ENCODE measurements at places on chromosomes 11 and 22.

DNA sequence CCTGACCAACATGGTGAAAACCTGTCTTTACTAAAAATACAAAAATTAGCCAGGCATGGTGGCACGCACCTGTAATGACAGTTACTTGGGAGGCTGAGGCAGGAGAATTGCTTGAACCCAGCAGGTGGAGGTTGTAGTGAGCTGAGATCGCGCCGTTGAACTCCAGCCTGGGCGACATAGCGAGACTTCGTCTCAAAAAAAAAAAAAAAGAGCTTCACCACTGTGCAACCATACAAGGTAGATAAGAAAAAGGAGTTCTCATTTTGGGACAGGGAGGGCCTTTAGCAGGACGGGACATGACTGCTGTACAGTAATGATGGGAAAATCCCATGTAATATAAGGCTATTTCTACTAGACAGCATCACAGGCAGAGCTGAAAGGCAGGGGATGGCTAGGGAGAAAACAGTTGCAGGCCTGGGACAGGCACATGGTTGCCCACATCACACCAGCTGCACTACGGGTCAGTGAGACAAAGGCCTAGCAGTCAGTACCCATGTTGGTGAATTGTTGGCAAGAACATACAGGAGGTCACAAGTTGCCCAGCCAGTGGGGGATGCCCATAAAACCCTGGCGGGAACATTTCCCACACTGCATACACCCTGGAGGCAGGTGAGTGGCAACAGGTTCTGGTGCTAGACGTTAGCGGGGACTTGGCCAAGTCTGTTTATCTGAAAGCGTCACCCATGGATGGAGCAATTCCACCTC is 5.4 kb downstream of the TANGO2 start:
- no peak for DNase-seq

- no peak for DNase-seq
These were observed 56.4 kb downstream of the NECTIN1 start for GRCh38 chr11:119672597-119672996.

DNA sequence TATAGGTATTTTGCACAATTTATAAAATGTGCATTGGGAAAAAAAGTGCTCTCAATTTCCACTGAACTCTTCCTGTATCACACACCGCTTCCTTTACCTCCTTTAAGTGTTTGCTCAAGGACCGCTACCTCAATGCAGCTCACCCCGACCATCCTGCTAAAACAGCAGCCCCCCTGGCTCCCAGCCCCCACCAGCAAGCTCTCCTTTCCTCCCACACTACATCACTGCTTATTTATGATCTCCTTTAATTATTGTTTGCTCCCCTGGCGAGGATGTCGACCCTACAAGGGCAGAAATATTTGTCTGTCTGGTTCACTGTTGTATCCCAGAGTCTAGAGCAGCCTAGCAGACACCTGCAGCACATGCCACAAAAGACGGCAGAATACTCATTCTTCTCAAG is 10.0 kb downstream of the SHANK2 start:
- no peak for DNase-seq

- DNase-seq = no peak
These were observed 87.3 kb upstream of the CTSC start for GRCh38 chr11:88424881-88425280.

DNA sequence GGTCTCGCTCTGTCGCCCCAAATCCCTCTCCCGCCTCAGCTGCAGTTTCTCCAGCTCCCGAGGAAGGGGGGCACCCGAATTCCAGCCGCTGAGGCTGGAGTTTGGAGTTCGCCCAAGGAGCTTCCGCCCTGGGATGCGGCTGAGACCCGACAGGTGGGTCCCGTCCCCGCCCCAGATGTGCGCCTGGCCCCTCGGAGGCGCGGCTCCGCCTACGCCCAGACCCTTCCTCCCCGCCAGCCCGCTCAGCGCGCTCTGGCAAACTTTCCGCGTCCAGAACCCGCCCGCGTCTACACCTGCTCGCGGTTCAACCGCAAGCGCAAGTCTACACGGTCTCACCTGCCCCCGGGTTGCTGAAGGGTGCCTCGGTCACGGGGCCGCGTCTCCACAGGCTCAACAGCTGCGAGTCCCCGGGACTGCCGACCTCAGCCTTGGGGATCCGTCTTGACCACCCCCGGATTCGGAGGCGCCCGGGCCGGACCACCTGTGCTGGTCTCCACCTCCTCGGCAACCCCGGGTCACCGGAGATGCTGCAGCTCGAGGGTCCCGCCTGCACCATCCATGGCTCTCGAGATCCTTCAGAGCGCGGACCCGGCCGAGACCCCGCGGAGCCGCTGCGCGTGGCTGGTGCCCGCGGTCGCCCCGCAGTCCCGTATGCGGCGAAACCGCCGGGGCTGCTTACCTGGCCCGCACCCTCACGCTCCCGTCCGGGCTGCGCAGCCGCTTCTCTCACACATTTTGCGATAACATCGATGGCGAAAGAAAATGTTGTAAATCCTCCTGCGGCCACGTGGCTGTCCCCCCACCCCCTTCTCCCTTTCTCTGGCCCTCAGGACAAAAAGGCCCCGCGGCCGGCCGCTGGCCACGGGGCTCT is 63.6 kb downstream of the NFAM1 start:
- no peak for DNase-seq

DNA sequence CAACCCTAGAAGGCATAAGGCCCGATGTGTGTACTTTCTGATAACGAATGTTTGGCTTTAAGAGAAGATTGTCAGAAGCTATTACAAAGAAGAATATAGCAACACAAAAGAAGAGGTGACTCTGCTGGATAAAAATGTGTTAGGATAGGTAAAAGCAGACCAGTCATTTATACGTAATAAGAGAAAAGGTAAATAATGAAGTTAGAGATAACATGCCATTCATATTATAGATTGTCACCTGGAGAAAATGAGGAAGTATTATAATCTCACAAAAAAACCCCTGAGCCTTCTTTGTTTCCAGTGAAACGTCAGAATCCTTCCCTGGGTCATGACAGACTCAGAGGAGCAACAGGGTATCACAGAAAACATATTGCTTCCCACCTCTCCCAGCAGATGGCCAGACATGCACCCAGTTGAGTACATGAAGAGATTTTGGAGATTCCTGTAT is 36.1 kb downstream of the PPFIA1 start:
- no peak for DNase-seq

- DNase-seq = no peak
These were observed 399.2 kb downstream of the TBC1D22A start for GRCh38 chr22:47161631-47162030.

DNA sequence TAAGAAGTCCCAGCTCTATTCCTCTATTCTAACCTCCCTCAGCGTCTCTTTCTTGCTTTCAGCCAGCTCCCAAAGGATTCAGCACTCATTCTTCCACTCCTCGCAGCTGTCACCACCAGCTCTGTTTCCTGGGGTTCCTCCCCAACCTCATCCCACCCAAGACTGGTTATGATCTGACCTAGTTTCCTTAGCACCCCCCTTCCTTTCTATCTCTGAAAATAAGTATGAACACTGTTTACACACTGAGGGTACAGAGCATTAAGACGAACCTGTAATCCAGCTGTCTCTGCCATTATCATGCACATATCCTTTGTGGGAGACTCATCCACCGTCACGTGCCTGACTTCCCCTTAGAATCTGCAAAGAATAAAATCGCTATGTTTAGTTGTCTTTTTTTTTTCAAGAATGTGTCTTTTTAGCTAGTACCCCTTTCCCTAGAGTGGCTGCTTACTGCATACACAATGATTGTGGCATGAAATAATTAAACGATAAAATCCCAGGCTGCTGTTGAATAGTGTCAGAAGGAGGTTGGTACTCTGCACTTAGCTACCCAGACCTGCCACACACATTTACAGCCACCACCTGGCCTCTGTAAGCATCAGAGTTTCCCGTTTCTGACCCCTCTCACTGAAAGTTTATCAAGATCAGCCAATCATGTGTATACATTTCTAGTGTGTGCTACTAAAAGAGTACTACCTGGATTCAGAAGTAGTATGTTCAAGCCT is 26.9 kb upstream of the CSTF3 start:
- DNase-seq = no peak

GRCh38 chr11:120564573-120565311 is 53.2 kb downstream of the GRIK4 start:
- DNase-seq = peak; percentile 64

DNA sequence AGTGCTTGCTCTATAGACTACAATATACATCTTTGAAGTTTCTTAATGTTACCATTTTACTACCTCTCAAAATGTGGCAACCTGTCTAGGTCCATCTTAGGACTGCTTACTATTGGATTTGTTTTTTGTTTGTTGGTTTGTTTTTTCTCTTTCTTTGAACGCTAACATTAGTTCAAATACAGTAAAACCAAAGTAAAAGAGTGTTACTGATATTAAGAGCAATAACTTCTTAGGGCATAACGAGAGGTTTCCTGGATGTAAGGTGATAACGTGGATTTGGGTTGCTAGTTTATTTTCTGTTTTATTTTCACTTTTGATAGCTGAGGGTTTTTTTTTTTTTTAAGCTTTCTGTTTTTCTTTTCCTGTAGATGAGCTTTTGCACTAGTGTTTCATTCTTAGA is 43.6 kb downstream of the TMEM135 start:
- DNase-seq = no peak

DNA sequence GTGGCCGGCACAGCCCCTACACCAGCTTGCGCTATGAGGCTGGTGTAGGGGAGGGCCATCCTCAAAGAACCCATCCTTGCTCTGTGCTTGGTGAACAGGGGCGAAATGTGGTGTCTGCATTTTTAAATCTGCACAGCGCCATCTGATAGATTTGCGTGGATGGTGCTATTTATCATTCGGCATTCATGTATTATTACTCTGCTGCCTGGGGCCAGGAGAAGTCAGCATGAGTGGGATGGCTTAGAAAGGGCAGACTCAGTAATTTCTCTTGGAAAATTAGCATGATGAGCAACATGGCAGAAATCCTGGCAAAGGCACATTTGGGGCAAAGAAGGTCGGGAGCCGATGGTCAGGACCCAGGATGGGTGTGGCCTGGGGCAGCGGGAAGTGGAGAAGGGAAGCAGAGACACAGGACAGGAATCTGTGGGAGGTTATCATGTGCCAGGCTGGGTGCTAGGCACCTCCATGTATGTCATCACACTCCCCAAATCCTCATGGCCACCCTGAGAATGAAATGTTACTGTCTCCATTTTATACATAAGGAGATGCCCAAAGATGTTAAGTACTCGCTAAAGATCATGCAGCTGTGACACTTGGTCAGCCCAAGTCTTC is 149.0 kb downstream of the CEP164 start:
- no peak for DNase-seq

GRCh38 chr11:34240150-34240494 is 117.7 kb downstream of the ABTB2 start:
- no peak for DNase-seq

- DNase-seq = no peak
These were observed 1.2 kb downstream of the UBXN1 start for GRCh38 chr11:62677714-62678113.

- DNase-seq = no peak
These were observed 469.8 kb upstream of the KIRREL3 start for GRCh38 chr11:127470306-127470884.

- DNase-seq = peak; percentile 72
These were observed 2.1 kb downstream of the WEE1 start for GRCh38 chr11:9575260-9576240.

DNA sequence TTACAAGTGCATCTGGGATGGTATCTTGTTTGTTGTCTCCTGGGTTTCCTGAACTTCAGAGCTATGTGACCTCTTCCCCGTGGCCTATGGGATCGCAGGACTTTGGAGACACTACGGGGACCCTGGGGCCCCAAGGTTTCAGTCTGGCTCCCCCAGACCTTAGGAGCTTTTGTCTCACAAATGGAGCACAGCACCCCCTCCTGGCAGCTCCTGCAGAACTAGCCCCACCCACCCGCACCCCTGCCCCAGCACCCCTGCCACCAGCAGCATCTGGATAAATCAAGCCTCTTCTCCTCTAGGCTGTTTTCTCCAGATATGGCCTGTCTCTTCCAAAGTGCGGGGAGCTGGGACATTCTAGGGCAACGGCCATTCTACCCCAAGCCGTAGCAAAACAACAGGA is 10.4 kb downstream of the RCOR2 start:
- no peak for DNase-seq

DNA sequence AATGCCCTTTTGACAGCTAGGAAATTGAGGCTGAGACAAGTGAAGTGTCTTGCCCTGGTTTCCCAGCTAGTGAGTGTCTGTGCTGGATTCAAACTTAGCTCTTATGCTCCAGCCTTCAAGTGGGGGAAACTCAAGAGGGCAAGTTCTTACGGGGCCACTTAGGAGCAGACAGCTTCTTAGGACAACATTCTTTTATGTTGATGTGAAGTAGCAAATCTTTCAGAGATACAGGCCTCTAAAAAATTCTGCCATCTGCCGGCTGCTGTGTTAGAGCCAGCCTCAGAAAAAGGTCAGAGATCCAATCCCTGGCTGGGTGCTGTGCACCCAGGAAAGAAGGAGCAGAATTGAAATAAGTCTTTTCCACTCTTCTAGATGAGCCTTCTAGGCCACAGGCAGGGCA is 26.6 kb downstream of the TIMP3 start:
- no peak for DNase-seq

DNA sequence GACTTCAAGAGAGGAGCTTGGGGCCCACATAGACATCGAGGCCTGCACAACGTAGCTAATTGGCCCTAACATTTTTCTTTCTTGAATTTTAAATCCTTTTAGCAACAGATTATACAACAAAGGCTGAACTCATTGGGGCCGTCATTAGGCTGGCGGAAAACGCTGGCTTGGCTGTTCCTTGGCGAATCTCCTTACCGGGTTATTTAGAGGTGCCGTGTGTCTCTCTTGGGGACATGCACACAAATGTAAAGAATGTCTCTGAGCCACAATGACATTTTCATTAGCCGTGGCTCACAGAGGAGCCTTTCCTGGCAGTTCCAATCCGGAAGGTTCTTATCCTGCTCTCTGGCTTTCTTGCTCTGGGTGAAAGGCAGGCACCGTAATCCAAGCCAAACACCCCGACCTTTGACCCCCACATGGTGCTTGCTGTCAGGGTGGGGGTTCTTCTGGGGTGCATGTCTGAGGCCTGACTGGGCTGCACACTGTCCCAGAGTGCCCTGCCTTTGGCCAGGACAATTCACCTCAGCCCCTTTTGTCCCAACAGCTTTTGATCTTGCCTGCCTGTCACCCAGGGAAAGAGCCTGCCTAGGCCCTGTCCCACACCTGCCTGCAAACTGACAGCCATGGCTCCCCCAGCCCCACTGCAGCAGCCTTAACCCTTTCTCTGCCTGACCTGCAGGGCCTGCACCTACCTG is 9.2 kb upstream of the FGF3 start:
- DNase-seq = no peak

GRCh38 chr22:26489447-26490036 is 5.9 kb downstream of the SRRD start:
- no peak for DNase-seq
